ENCODE measurements at places on chromosomes 12 and 14.

GRCh38 chr14:52018970-52019369 lies 29.6 kb downstream of the RTRAF start:
- DNase-seq, result no peak

DNA sequence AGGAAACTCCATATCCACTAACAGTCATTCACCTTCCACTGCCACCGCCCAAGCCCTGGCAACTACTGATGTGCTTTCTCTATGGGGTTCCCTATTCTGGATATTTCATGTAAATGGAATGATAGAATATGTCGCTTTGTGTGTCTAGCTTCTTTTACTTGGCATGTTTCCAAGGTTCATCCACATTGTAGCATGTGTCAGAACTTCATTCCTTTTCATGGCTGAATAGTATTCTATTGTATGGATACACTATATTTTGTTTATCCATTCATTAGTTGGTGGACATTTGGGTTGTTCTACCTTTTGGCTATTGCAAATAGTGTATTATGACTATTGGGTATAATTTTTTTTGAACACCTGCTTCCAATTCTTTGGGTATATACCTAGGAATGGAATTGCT lies 8.6 kb downstream of the POU6F1 start:
- DNase-seq, result no peak

DNA sequence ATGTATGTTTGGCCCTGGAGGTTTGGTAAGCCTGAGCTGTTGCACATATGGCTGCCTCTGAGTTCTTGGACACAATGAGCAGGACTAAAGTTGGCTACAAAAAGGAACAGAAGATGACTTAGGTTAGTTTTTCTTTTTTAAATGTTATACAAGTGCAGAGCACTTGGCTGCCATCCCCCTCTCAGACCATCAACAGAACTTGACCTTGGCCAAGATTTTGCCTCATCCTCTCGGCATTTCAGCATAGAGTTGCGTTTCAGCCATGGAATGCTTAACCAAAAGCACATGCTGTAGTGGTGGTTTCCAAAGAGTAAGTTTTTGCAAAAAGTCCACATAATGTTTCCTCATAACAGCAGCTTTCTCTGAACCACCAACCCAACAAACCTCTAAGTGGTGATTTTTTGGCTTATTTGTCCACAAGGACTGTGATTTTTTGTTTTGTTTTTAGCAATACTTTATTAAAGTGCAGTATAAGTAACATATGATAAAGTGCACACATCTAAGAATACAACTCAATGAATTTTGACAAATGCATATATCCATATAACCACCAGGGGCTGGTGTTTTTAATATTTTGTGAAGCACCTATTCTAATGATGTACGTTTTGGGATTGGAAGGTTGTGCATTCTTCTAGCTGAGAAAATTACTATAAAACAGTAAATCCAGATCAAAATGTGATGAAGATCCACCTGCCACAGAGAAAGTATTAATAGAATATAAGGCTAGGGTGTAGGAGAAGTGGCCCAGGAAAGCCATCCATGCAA lies 12.1 kb upstream of the GALNT16 start:
- DNase-seq, result no peak

DNA sequence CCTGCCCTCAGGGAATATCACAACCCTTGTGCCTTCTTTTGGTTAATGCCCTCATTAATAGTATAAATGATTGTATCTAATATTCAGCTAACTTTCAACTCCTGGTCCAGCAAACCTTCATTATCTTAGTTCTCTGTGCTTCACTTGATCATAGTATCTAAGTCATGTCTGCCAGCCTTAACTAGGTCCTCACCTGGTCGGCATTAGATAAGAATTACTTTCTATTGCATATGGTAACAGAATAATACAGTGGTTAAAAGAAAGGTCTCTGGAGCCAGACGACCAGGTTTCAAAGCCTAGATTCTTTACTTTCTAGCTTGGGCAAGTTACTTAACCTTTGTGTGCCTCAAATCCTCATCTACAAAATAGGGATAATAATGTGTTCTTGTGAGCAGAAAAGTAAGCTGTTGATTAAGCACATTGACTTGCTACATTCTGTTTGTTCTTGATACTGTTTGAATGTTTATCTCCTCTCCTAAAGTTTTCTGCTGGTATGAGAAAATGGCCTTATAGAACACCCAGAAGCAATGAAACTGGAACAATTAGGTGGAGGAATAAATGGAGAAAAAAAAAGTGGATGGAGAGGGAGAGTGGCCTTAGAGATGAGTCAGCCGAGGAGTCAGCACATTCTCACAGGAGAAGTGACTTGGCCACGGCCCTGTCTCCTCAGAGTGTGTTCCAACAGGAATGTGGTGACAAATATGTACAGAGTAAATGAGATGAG lies 176.1 kb downstream of the SLC25A21 start:
- peak; percentile 76 for DNase-seq

DNA sequence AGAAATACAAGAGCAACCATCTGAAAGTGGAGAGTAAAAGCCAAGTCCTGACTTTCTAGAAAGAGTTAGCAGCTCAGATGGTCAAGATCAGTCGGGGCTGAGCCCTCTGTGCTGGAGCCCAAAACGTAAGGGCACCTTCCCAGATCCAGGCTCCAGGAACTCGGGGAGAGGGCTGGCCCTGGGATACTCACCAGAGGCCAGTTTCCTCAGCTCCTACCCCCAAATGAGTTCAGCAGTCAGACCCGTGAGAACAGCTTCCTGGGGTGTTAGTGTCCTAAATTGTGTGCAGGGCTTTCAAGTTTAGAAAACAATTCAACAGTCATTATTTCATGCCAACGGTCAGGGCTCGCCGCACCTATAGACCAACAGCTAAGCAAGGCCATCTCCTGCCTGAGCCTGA lies 147.6 kb upstream of the FKBP4 start:
- DNase-seq, result peak; percentile 3

- DNase-seq, result no peak
Observed at GRCh38 chr12:58847901-58848600, 72.3 kb downstream of the LRIG3 start.

- DNase-seq, result no peak
Observed at GRCh38 chr12:72075401-72075800, 136.8 kb downstream of the TPH2 start.

- no peak for DNase-seq
Observed at GRCh38 chr12:23909551-23909950, 39.9 kb downstream of the SOX5 start.

DNA sequence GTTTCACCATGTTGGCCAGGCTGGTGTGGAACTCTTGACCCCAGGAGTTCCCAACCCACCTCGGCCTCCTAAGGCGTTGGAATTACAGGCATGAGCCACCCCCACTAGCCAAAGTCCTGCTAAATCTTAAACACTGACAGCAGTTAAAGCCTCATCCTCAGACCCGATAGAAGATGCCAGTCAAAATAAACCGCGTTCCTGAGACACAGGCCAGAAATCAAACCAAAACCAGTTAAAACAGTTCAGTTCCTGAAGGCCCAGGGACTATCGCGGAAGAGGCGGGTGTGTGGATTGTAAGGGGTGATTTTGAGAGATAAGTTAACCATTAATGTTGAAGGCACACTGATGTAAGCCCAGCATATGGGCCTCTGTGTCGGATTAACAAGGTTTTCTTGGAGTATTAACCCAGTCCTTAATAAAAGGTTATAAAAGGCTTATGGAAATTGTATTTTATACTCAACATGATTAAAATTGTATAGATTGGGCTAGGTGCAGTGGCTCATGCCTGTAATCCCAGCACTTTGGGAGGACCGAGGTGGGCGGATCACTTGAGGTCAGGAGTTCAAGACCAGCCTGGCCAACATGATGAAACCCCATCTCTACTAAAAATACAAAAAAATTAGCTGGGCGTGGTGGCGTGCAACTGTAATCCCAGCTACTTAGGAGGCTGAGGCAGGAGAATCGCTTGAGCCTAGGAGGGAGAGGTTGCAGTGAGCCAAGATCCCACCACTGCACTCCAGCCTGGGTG lies 18.7 kb upstream of the CDCA4 start:
- DNase-seq, result no peak

GRCh38 chr14:60964904-60965303 lies 16.0 kb downstream of the TRMT5 start:
- DNase-seq, result no peak

- DNase-seq, result no peak
Observed at GRCh38 chr12:100185361-100185894, 15.2 kb upstream of the ACTR6 start.

DNA sequence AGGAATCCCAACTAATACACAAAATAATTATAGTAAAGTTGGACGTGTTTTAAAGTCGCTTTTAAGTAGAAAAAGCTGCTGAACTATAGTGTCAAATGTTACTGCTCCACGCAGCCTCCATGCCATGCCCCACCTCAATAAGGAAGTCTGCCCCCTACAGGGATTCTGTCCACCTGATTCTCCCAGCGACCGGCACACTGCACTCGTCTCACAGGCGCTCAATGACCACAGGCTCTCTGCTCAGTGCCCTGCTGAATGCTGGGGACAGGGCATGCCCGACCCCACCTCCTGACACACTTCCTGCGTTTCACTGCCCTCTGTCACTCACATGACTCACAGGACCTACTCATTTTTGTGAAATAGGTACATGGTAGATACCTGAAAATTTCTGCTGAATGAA lies 48.9 kb downstream of the BDKRB1 start:
- DNase-seq, result no peak

DNA sequence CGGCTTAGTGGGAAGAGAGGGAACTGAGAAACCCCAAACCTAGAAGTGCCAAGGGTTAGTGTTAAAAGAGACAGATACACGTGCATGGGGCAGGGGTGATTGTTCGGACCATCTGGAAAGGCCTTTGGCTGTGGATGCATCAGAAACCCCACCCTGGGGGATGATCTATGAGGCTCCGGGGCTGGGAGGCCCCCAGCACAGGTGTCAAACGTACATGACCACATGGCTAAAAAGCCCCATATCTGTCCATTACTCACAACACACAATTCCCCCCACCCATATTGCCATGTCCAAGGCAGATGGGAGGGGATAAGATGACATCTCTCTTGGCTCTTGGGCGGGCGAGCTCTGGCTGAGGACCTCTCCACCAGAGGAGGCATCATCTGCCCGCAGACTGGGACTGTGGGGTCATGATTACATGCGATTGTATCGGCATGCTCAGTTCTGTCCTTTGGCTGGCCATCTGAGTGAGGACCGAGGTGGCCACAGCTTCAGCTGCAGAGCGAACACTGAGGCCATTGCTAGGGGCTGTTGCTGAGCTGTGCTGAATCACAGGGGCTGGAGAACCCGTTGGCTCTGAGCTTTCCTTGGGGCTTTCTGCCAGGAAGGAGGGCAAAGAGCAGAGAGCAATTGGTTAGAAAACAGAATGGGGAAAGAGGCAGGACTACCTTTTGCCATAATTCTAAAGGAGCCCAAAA lies 9.6 kb upstream of the NPFF start:
- DNase-seq, result no peak

GRCh38 chr12:115160271-115161128 lies 476.5 kb upstream of the TBX3 start:
- DNase-seq, result no peak

DNA sequence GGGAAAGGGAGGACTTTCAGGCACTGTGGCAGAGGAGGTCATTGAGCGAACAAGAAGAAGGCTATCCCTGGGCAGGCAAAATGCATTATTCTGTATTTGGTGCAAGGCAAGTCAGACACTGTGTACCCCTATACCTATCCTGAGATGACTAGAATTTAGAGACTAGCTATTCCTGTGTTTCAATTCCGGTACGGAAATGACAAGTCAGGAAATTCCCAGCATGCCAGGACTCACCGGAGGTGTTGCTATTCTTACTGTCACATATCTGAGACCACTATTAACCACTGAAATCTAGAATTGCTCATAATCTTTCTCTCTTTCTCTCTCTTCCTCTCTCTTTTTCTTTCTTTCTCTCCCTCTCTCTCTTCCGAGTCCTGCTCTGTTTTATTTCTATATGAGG lies 297.1 kb downstream of the PDZRN4 start:
- no peak for DNase-seq

All from aorta (tissue), 5 donors.